ENCODE measurements at places on chromosomes 7 and 10.

DNA sequence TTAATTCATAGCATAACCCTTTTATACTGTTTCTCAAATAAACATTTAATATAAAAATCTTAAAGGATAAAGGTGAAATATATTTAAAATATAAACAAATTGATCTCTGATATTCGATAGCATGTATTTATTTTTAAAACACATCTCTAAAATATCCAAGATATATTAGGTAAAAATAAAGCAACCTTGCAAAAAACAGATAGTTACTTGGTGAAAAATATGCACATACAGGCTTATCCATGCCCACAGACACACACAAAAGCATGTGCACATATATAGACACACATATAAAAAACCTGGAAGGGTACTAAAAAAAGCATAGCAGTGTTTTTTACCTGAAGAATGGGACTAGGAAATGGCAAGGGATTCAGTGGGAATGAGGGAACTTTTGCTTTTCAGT lies 19.8 kb downstream of the POT1 start:
- no peak for DNase-seq

GRCh38 chr7:145263886-145264285 lies 428.0 kb upstream of the TPK1 start:
- no peak for DNase-seq

DNA sequence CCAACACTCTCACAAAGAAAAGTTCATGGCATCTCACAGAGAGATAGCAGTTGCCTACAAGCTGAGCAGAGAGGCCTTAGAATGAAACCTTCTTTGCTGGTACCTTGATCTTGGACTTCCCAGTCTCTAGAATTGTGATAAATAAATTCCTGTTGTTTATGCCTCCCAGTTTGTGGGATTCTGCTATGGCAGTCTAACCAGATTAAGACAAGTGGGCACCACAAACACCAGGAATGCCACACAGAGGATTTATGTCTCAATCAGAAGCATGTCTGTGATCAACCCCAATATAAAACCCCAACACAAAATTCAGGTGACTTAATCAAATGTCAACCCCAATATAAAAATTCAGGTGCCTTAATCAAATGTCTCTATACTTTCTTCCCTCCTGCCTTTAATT lies 581.3 kb downstream of the XPNPEP1 start:
- DNase-seq: no peak

GRCh38 chr10:90592638-90593302 lies 265.1 kb downstream of the HTR7 start:
- no peak for DNase-seq

- DNase-seq: no peak
Observed at GRCh38 chr7:138297526-138297925, 162.5 kb upstream of the TRIM24 start.

GRCh38 chr7:43729924-43730248 lies 563 bp upstream of the COA1 start:
- no peak for DNase-seq

DNA sequence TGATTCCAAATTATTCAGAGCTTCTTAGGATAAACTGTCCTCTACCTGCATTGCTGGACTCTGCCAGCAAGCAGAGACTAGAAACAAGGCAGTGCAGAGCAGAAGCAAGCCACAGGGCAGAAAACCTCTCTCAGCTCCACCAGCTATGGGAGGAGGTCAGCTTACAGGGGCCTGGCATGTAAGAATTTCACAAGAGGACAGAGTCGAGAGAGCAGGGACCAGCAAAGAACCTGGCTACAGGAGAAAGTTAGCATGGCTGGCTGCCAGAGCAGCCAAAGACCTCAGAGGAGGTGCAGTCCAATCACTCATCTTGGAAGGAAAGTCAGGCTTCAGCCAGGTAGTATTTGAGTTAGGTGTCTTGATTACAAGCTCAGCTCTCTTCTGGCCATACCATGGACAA lies 62.9 kb downstream of the ENO4 start:
- no peak for DNase-seq

Data from suprapubic skin (tissue), 4 donors.